ENCODE measurements at places on chromosomes 6 and 20.

DNA sequence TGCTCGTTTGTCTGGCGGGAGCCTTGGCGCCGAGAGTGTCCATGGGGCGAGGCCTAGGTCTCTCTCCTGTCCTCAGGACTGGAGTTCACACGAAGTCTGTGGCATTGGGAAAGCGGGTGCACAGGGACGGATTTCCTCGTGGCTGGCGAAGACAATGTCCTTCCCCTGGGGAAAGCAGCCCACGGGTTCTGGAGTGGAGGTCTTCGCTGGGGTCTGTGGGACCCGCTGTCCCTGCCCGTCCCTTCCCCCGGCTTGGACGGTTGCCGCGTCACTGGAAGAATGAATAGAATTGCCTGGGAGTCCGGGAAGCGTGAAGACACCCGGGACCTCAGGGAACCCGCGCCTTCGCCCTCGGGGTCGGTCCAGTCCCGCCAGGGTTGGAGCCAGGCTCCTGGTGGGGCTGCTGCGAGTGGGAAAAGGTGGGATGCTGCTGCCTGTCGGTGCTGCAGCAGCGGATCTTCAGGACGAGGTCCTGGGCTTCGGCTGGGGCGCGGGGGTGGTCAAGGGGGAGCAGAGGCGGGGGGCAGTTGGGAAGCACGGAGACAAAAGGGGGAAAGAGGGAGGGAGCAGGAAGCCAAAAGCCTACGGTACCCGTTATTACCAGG lies 441.8 kb upstream of the DEFB115 start:
- no peak for DNase-seq

GRCh38 chr20:62603021-62603906 lies 39.0 kb upstream of the SLCO4A1 start:
- DNase-seq, result peak; percentile 12

DNA sequence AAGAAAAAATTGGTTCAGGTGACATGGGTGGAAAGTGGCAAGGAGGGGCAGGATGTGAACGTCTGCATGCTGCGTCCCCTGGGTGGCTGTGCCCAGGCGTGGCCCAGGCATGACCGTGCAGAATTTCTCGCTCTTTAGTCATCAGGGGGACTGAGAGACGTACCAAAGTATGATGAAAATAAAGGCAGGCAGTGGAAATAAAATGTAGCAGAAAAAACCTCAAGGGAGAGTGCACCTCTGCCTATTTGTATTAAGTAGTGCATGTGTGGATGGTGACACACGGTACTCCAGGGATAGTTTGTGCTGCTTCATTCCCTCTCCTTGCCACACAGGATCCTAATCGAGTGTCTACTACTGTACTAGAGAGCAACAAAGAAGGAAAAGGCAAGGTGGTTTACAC lies 81.1 kb downstream of the ATP9A start:
- DNase-seq, result peak; percentile 79

- peak; percentile 92 for DNase-seq
Observed at GRCh38 chr6:105810105-105810921, 275.8 kb upstream of the PRDM1 start.
